ENCODE measurements at places on chromosomes 7 and 10. TPM values are rescaled to one million over a fixed set of nuclear protein-coding genes. Genes with fewer than 3 reads are reported as not detected.

DNA sequence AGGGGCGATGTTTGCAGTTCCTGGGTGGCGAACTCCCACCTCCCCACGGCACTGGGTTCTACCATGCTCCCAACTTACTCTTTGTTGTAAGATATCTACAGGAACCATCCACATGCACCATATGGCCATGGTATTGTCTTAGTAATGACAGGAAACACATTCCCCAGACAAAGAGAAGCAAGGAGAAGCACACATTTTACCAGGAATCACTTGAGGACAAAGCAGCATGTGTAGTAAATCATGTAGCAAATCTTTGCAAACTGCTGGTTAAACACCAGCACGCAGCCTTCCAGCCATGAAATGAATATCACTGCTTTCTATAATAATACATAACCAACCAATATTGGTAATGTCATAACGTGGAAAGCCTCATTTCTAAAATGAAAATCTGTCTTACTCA lies 101.2 kb downstream of the NRP1 start:
- H3K4me1 ChIP-seq, result peaks cover 16% of the 10 kb centered on the region
- no peak for DNase-seq
- H3K27ac ChIP-seq, result no peak overlapping the region
- no peaks in the 10 kb centered on the region for H3K27me3 ChIP-seq
- H3K36me3 ChIP-seq, result no peaks in the 10 kb centered on the region

DNA sequence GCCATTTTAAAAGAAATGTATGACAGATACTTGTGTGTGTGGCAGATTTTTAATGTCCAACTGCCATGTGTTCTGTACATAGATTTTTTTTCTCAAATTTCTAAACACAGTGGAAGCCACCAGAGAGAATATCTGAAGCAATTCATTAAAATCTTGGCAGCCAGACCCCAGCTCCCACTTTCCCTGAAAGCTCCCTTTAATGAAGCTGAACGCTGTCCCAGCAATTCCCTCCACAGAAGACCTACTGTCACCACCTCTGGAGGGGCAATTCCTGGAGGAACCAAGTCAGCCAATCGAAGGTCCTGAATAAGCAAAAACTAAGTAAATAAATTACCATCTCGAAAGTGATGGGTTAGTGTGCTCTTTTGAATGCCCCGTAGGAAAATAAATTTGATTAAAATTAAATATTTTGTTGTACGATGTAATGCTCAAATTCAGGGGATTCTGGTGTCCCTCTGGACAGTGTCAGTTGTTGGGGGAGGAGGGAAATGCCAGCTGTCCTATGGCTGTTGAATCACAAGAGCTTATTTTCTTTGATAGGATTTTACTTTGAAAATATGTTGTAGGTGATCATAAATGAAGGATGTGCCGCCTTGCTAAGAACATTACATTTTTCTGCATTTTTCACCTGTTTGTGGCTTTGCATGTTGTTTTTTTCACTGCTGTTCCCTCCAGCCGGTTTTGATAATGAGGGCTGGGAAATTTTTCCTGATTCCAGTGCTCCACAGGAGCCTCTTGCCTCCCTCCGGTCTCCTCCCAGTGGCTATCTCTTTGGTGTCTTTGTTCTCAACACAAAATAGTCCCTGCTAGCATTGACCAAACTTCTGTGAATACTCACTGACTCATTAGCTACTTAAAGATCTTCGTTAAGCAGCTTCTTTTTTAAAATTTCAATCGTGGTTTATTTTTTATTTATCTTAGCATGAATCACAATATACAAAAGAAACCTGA lies 9.2 kb upstream of the GSAP start:
- H3K27me3 ChIP-seq, result no peaks in the 10 kb centered on the region
- no peak for DNase-seq
- no peaks in the 10 kb centered on the region for H3K36me3 ChIP-seq
- H3K4me3 ChIP-seq, result no peak overlapping the region

DNA sequence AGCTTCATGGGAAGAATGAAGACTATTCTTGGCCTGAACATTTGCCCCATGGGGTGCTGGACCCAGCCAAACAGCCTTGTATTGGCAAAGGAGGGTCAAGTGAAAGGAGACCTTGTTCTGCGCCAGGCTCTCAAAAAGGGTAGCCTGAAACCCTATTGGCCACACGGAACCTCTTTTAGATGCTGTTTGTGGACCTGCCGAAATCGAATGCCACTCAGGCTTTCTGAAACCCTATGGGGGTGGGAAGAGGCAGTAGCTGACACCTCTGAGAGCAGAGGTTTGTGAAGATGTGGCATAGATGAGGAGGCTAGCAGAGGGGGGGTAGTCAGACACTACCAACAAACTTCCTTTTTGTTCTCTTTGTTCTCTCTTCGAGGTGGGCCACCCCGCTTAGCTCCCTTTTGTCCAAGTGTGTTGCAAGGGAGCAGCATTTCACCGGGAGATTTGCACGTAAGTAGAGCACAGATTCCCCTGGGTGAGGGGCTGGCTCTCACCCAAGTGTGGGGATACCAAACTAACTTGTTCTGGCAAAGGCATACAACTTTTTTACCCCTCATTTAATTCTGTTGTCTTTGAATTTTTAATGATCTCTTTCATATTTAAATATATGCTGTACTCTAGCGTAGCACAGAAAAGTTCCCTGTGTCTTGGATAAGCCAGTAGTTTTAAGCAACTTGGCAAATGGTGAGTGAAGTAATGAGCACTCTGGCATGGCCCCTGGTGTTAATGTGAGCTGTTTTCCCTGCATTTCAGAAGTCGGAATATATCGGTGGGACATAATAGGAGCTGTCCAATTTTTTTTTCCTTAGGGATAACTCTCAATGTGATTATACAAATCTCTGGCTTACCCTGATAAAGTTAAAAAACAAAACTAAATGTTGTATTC lies 107.7 kb downstream of the SEPTIN7 start:
- DNase-seq, result no peak
- H3K27me3 ChIP-seq, result no peaks in the 10 kb centered on the region
- peaks cover 4% of the 10 kb centered on the region for H3K4me1 ChIP-seq
- H3K4me3 ChIP-seq, result no peak overlapping the region

DNA sequence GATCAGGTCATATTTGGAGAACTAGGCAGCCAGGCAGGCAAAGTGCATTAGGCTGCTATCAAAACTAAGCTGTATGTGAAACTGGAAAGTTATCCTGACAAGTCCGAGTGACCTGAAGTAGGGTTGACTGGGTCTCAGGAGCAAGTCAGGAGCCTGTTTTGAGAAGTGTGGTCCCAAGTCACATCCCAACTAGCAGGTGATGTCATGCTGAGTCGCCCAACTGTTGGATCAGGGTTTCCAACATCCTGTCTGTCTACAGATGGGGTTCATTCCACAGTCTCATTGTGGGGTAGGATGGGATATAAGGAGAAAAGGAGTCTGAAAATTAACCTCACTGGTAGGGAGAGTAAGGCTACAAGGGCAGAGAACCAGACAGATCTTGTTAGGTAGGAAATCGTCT lies 27.0 kb downstream of the SLC26A4 start:
- no peak for DNase-seq
- H3K4me1 ChIP-seq, result peaks cover 7% of the 10 kb centered on the region
- H3K4me3 ChIP-seq, result no peak overlapping the region

DNA sequence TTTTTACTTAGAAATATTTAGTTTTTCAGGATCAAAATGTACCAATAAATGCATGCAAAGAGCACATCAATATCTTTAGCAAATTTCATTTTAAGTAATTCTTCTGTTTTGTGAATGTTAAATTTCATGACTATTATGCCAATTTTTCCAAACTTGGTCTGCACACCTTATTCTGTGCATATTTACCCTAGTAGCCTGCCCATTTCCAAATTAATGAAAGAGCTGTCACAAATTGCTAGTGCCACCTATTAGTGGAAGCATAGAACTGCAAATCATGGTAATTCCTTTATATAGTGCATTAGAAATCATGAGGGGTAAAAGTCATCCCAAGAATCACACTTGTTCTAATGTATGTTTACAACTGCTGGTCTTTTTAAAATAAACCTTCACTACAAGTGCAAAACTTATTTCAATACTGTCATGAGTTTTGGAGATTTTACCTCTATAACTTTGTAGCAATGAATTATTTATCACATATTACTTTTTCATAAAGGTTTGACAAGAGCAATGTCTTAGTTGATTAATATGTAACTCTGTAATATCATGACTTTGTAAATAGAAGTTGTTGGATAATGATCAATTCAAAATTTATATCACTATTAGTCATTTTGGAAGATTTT lies 5.7 kb downstream of the SEMA3A start:
- H3K4me3 ChIP-seq, result no peak overlapping the region
- no peak overlapping the region for H3K27ac ChIP-seq
- no peaks in the 10 kb centered on the region for H3K4me1 ChIP-seq
- no peaks in the 10 kb centered on the region for H3K27me3 ChIP-seq

DNA sequence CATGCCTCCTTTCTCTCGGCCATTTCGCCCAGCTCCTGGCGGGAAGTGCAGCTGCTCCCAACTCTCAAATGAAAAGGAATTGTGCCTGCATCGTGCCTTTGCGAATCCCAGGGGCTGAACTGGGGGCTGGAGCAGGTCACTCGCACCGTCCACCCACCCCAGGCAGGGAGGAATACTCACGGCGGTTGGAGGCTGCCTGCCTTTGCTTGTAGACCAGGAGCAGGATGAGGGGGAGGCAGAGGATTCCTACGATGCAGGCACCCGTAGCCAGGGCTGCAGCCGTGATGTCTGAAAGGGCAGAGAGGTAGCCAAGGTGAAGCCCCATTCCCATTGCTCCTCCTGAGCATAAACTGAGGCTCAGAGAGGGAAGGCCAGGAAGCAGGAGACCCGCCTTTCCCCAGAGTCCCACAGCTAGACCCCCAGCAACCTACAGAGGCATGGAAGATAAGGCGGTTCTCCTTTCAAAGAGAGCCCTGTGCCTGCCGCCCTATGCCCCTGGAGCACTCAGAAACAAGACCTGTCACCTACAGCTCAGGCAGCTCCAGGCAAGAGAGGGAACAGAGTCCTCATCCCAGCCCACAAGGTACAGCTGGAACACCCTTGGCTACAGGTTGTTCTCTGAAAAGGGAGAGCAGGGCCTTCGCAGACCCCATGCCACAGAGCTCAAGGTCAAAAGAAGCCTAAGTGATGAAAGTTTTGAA lies 18.0 kb downstream of the VSIR start:
- H3K36me3 ChIP-seq, result no peaks in the 10 kb centered on the region

GRCh38 chr10:122127943-122128342 lies 139.0 kb downstream of the TACC2 start:
- no peak overlapping the region for H3K4me3 ChIP-seq
- DNase-seq, result no peak
- H3K27ac ChIP-seq, result no peak overlapping the region
- H3K36me3 ChIP-seq, result no peaks in the 10 kb centered on the region
- no peaks in the 10 kb centered on the region for H3K27me3 ChIP-seq

DNA sequence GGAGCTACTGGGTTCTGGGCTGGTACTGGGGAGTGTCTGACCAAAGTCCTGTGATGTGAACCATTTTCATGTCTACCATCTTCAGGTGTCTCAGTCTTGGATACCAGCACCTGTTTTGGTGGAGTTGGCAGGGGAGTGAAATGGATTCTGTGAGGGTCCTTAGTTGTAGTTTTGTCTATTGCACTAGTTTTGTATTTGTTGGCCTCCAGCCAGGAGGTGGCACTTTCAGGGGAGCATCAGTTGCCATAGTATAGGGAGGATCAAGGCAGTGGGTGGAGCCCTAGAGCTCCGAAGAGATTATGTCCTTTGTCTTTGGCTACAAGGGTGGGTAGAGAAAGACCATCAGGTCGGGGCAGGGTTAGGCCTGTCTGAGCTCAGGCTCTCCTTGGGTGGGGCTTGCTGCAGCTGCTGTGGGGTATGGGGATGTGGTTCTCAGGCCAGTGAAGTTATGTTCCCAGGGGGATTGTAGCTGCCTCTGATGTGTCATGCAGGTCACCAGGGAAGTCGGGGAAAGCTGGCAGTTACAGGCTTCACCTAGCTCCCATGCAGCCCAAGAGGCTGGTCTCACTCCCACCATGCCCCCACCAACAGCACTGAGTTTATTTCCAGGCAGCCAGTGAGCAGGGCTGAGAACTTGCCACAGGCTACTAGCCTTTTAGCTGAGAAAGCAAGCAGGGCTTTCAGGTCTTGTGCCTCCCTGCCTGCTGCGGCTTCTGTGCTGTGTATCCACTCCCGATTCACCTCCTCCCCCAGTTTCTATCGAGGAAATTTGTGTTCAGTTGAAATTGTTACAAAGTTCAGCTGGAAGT lies 153.1 kb downstream of the ZNF365 start:
- no peak overlapping the region for H3K27ac ChIP-seq
- DNase-seq, result peak; percentile 20
- no peaks in the 10 kb centered on the region for H3K36me3 ChIP-seq

DNA sequence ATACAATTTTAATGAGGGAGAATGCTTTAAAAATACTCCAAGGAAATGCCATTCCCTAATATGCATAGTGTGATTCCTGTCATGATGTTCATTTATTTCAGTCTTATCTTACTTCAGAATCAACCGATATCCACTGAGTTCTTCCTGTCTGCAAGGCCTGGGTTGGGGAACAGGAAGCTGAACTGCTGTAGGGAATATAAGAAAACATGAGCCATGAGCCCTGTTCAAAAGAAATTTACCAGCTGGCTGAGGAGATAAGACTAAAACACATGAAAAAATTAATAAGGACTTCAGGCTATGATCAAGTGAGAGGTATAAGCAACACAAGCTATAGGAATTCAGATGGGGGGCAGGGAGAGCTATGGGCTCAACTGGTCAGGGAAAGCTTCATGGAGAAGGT lies 184.7 kb downstream of the PLPP4 start:
- H3K27me3 ChIP-seq, result no peaks in the 10 kb centered on the region
- H3K4me3 ChIP-seq, result no peak overlapping the region
- H3K36me3 ChIP-seq, result no peaks in the 10 kb centered on the region
- H3K4me1 ChIP-seq, result peaks cover 3% of the 10 kb centered on the region
- no peak overlapping the region for H3K27ac ChIP-seq

GRCh38 chr7:3922175-3922635 lies 621.2 kb downstream of the SDK1 start:
- peaks cover 7% of the 10 kb centered on the region for H3K4me1 ChIP-seq
- H3K27ac ChIP-seq, result no peak overlapping the region
- no peaks in the 10 kb centered on the region for H3K36me3 ChIP-seq

DNA sequence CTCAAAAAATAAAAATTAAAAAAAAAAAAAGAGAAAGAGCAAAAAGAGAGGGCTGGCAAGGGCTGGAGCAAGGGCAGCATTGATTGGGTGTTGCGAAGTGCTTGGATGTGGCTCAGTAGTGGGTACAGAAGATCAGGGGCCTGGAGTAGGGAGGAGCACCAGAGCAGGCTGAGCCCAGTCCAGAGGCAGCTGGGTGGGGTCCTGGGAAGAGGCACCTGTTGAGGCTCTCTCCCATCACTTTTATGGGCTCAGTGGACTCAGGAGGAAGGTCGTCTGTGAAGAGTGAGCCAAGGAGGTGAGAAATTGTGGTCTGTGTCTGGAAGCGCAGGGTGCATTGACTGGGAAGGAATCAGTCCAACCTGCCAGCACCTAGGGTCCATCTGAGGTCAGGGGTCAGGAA lies 11.8 kb upstream of the ZMIZ2 start:
- no peaks in the 10 kb centered on the region for H3K36me3 ChIP-seq
- H3K4me3 ChIP-seq, result no peak overlapping the region
- no peaks in the 10 kb centered on the region for H3K4me1 ChIP-seq

GRCh38 chr7:92968502-92968901 lies 132.1 kb upstream of the CDK6 start:
- H3K4me3 ChIP-seq, result no peak overlapping the region
- no peak overlapping the region for H3K27ac ChIP-seq
- H3K36me3 ChIP-seq, result no peaks in the 10 kb centered on the region
- H3K27me3 ChIP-seq, result no peaks in the 10 kb centered on the region

The ANXA8 gene
- total RNA-seq, result 1.8 TPM

The HELLS gene
- 47.4 TPM for total RNA-seq

The ANLN gene
- total RNA-seq, result 35.5 TPM

The CXCL12 gene
- 12.0 TPM for total RNA-seq

The PLCE1 gene
- 6.7 TPM for total RNA-seq

The AQP1 gene
- 28.1 TPM for total RNA-seq

The DPYSL4 gene
- total RNA-seq, result 11.7 TPM

The RBM28 gene
- total RNA-seq, result 58.3 TPM

The CELF2 gene
- total RNA-seq, result 27.8 TPM
